ENCODE measurements at places on chromosomes 11 and 22. TPM values are rescaled to one million over a fixed set of nuclear protein-coding genes. Genes with fewer than 3 reads are reported as not detected.

DNA sequence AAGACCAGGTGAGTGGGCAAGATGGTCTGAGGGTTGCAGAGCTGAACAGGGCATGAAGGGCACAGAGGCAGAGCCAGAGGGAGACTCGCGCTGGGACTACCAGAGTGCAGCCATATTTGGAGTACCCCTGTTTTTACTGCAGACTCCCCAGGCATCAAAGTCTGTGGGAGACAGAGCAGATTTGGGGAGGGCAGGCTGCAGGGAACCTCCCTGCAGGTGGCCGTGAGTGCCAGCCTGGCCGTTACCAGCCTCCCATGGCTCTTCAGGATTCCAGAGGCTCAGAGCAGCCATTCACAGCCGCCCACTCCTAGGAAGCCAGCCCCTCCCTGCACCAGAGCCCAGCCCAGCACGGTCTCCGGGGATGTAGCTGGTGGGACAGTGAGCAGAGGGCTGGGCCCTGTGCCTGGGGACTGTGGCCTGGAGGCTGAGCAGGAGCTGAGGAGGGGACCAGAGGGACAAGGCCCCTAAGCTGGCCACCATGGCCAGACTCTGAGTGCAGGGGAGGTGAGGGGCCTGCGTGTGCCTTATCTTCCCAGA lies at the start of gene SEPTIN3:
TSS of gene SEPTIN3 (plus strand) at position 334 of the 537 bp plus-strand sequence. CDS start 2,050 bp downstream, outside the sequence.
- no peak for DNase-seq

GRCh38 chr22:23682827-23683355 lies 7.9 kb upstream of the RGL4 start:
- DNase-seq, result no peak

- no peak for DNase-seq
Measured at GRCh38 chr11:130323452-130324450, 9.0 kb upstream of the ZBTB44 start.

ART5 gene
- polyA plus RNA-seq, result 3.6 TPM

TOP3B gene
- polyA plus RNA-seq, result 19.3 TPM

OR10D3 gene
- not detected for polyA plus RNA-seq

- no peak for DNase-seq
Measured at GRCh38 chr11:22460181-22460580, 122.0 kb downstream of the SLC17A6 start.

DNA sequence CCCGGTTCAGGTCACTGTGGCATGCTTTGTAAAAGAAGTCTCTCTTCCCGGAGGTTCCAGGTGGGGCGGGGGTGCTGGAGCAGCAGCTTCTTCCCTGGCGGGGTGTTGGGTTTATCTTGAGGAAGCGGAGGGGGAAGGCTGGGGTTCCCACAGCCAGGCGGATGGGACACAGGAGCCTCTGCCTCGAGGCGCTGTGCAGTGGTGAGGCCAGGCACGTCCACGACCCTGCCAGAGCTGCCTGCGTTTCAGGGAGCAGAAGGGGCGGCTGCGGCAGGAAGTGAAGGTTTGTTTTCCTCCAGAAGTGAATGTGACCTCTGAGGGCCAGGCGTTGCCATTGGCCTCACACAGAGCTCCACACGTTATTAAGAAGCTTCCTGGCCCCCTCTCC lies 20.1 kb upstream of the ADORA2A start:
- DNase-seq, result no peak

OR2AG2 gene
- polyA plus RNA-seq, result not detected

ANGPTL5 gene
- 5.0 TPM for polyA plus RNA-seq

- no peak for DNase-seq
Measured at GRCh38 chr11:60485987-60486386, 6.6 kb upstream of the MS4A12 start.

NRGN gene
- polyA plus RNA-seq, result 5.2 TPM

DGCR6 gene
- polyA plus RNA-seq, result 73.5 TPM

GRCh38 chr22:45120931-45121330 lies 42.8 kb upstream of the NUP50 start:
- DNase-seq, result no peak

Data from muscle of arm (tissue), 14 donors.